SK-MEL-5 (cell line): ENCODE measurements at places on chromosomes 5 and 9. TPM values are rescaled to one million over a fixed set of nuclear protein-coding genes. Genes with fewer than 3 reads are reported as not detected.

Gene GKAP1
- 1.2 and 2.1 TPM in 2 replicates for total RNA-seq

Gene INSL4
- 0.13 and 0.40 TPM in 2 replicates for total RNA-seq

Gene CA9
- total RNA-seq, result 0.29 TPM in 1 of 2 replicates, not detected in the other

Gene SLC4A9
- total RNA-seq, result 0.16 and 0.18 TPM in 2 replicates

Gene CDH12
- total RNA-seq, result 33.1 and 35.9 TPM in 2 replicates

Gene RGS7BP
- total RNA-seq, result not detected in 2 replicates

Gene WDR38
- total RNA-seq, result not detected in 2 replicates

Gene CKMT2
- not detected in 2 replicates for total RNA-seq

Gene HMGCR
- 115 and 125 TPM in 2 replicates for total RNA-seq

Gene TPPP
- total RNA-seq, result 5.1 and 5.7 TPM in 2 replicates

Gene ANKRD55
- 0.08 TPM in 1 of 2 replicates, not detected in the other for total RNA-seq

Gene ITGA1
- total RNA-seq, result 21.1 and 29.7 TPM in 2 replicates

Gene SPATA31C1
- total RNA-seq, result not detected in 2 replicates

Gene TXNDC15
- 84.7 and 94.9 TPM in 2 replicates for total RNA-seq

Gene PLAC8L1
- not detected in 2 replicates for total RNA-seq

Gene SARDH
- 0.61 and 0.88 TPM in 2 replicates for total RNA-seq

Gene SERINC5
- total RNA-seq, result 41.8 and 43.3 TPM in 2 replicates

Gene EGFL7
- 61.5 and 66.9 TPM in 2 replicates for total RNA-seq

Gene ANKRD18B
- 0.45 and 4.8 TPM in 2 replicates for total RNA-seq

Gene RASGRF2
- total RNA-seq, result not detected in 2 replicates

Gene PLK2
- total RNA-seq, result 125 and 156 TPM in 2 replicates

Gene IL12B
- not detected in 2 replicates for total RNA-seq

Gene CDHR2
- total RNA-seq, result not detected in 2 replicates

Gene PDGFRB
- total RNA-seq, result 0.11 and 0.32 TPM in 2 replicates

Gene GNAQ
- total RNA-seq, result 27.1 and 29.8 TPM in 2 replicates

Gene PDE6A
- 0.08 and 0.26 TPM in 2 replicates for total RNA-seq

Gene PCDHGA7
- total RNA-seq, result 0.71 and 1.6 TPM in 2 replicates

Gene IFNA2
- not detected in 2 replicates for total RNA-seq
